ENCODE measurements at places on chromosomes 6 and 20.

DNA sequence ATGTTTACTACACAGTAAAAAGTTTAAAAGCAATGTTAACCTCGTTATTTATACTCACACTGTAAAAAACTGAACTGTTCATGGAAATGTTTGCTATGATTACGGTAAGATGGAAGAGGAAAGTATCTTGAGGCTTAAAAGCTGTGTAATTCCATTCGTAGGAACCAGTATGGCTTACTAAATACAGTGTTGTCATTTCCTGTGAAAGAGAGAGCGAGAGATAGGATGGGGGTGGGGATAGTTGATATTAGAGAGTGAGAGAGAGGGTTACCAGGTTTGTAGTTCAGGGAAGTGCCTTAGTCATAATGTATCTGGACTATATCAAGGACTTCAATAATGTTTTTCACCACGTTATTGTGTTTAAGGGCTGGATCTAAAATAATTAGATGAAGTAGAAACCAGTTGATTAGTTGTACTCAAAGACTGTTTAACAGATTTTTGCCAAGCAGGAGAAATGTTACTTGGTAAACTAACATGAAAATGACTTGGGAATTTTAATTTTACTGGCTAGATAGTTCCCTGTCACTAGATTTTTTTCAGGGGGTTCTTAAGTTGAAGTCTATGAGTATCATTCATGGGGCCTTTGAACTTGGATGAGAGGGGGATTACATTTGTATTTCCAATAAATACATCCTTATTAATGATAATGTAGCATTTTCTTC lies 30.4 kb downstream of the AFDN start:
- DNase-seq: no peak

DNA sequence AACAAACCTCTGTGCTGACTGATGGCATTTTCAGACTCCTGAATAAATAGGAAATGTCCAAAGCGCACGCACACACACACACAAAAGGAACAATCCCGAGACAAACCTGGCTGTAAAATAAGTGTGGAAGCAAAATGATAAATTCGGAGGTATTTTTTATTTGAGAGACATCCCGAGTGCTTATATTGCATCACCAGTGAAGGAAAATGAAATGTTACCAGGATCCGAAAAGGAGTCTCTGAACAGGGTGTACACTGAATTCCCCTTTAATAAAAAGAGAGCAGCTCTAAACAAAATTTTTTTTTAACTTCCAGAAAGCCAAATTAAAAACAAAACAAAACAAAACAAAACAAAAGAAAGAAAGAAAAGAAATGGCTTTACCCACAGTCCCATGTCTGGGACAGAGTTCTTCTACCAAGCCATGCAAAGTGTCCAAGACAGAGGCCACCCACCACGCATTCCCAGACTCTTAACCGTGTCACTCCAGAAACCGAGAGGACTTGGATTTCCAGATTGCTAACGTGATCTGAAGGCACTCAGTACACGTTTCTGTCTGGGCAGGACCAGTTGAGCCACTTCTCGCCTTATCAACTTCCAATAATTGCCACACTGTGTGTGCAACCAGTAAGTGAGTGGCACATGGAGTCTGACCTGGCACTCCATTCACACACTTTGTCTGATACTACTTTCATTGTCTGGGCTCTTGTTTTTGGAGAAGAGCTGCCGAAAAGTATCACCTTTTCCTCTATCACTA lies 817 bp downstream of the ME1 start:
- no peak for DNase-seq

DNA sequence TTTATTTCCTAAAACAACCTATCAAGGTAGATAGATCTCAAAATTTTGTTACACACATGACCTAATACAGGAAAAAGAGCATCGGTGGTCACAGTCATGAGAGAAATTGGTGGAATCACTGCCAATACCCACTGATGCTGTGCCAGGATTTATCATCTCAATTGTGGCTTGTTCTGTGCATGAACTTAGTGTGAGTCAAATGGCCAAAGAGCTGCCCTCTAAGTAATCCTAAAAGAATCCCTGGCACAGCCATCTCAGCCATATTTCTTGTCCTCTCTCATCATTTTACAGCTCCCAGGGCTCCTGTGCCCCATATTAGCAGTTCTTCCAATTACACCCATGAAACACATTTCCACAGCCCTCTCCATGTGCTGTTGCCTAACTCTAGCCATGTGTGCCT lies 6.1 kb downstream of the GSTA5 start:
- DNase-seq: no peak

DNA sequence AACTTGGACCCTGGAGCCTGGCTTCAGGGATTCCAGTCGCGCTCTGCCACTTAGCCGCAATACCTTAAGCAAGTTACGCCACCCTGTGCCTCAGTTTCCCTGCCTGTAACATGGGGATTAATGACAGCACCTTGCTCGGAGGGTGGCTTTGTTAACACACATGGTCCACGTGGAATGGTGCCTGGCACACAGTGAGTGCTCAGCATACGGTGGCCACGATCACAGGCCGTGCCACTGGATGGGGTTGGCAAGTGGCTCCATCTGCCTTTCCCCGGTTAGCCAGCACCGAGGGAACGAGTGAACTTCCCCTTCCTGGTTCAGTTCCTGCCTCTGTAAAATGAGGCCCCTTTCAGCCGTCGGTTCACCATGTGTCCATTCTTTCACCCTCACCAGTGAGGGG lies 17.2 kb downstream of the C6orf132 start:
- no peak for DNase-seq

DNA sequence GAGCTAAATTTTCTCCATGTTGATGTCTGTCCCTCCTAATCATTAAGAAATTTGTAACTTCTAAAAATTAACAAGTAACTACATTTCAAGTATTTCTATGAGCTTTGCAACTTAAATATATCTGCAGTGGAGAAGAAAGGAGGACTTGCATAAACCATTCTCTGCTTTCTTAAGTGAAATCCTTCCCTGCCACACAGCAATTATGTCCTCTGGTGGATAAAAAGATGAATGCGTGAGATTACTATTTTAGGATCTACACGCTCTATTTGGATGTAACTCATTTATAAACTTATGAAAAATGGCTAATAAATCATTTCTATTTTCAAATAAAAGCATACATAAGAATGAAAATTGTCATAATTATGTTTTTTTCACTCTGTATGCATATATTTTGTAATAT lies 338.0 kb upstream of the PTCHD4 start:
- DNase-seq: no peak

GRCh38 chr6:44531442-44532015 lies 144.0 kb downstream of the CDC5L start:
- DNase-seq: no peak

GRCh38 chr6:19835605-19836004 lies 1.6 kb upstream of the ID4 start:
- DNase-seq: no peak

DNA sequence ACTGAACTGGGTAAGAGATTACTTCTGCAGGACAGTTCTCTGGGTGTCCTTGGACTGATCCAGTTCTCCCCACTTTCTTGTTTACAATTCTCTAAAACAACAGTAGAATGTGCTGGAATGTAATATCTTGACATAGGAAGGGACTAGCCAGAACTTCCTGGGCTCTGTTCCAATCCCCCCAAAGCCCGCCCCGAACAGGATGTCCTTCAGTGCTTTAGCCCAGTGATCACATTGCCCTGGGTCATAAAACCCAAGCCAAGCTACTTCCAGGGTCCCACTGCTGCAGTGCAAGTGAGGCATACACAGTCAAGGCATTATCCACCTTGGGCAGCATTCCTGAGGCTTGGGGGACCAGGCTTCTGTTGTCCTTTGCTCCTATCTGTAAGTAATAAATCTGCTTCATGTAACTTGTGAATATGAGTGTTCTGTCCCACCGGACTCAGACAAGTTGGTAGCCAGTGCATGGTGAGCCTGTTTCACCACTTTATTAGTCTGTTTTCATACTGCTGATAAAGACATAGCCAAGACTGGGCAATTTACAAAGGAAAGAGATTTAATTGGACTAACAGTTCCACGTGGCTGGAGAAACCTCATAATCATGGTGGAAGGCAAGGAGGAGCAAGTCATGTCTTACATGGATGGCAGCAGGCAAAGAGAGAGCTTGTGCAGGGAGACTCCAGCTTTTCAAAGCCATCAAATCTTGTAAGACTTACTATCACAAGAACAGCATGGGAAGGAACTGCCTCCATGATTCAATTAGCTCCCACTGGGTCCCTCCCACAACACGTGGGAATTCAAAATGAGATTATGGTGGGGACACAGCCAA lies 23.5 kb downstream of the FITM2 start:
- no peak for DNase-seq

- DNase-seq: no peak
These were observed 48.3 kb upstream of the RNF24 start for GRCh38 chr20:4063631-4064030.

DNA sequence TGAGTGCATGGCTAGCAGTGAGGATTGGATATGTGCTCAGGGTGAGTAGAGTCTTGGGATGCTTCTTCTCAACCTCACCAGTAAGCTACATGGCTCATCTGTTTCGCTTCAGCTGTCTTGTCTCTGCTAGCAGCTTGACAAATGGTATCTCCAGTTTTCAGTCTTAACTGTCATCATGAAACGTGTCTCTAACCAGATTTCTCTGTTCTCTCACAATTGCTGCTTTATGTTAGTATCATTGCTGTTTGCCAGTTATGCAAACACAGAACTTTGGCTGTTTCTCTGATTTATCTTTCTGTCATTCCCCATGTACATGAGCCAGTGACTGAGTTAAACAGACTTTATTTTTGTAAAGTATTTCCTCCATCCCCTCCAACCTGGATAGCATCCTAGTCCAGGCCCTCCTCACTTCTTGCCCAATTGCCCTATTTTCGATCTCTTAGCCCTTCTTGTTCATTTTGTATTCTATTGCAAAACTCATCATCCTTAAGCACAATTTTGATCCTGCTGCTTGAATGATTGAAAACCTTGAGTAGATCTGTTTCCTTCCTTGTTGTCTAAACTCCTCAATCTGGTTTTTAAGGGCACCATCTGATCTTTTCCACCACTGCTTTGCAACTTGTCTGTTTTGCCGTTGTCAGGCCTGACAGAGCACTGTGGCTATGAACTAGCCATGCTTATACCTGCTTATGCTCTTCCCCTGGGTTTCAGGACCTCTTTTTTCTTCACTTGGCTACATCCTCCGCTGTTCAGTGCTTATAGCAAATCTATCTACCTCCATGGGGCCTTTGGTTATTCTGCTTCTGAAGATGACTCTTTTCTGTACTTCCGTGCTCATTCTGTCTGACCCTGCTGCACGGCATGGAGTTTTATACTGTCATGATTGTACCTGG lies 37.7 kb upstream of the ADIG start:
- DNase-seq: no peak

DNA sequence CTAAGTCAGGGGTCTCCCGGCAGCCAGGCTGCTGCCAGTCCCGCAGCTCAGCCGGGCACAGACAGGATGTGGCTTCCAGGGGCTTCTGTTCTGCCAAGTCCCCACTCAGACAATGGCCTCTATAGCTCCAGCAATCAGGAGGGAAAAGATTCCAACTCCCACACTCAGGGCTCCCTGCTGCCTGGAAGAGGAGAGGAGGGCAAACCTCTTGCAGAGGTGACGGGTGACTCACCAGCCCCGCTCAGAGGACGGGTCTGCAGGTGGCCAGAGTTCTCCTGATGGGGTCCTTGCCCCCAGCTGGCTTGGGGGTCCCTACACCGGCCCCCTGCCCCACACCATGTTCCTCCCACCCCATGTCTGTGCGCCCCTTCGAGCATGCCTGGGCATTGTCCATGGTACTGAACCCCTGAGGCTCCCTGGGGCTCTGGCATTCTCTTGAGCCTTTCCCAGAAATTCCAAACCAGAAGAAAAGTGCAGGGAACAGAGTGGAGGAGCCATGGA lies 32.6 kb downstream of the NTSR1 start:
- DNase-seq: no peak

- peak; percentile 34 for DNase-seq
These were observed at the start of gene FOXF2 for GRCh38 chr6:1389369-1390132. Gene FOXF2, plus strand, starts transcription at chr6:1389576. Its CDS starts 372 bp downstream, at chr6:1389948.

- no peak for DNase-seq
These were observed 50.1 kb upstream of the INSM1 start for GRCh38 chr20:20317621-20318364.

DNA sequence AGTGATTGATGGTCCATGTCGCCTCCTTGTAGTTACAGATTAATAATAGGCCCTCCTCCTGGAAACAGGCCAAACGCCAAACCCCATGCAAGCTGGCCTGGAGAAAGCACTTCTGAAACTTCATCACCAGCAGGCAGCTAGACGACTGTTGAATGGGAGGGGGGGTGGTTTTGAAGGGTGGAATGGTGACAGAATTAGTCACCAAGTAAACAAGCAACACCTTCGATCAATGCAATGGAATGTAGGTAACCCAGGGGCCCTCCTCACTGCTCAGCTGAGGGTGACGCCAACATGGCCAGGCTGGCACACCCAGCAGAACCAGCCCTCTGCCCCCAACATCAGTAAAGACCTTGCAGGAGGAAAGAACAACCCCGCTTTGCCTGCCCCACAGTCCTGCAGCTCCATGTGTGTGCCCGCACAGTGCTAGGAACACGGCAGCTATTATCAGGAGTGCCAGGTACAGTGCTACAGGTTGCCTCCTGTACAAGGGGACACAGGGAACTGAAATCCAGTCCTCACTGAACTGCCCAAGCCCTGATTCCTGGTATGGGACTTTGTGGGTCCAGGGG lies 2.7 kb downstream of the BCAS1 start:
- DNase-seq: peak; percentile 39

- DNase-seq: no peak
These were observed 685.4 kb downstream of the TENT5A start for GRCh38 chr6:81067057-81067456.

DNA sequence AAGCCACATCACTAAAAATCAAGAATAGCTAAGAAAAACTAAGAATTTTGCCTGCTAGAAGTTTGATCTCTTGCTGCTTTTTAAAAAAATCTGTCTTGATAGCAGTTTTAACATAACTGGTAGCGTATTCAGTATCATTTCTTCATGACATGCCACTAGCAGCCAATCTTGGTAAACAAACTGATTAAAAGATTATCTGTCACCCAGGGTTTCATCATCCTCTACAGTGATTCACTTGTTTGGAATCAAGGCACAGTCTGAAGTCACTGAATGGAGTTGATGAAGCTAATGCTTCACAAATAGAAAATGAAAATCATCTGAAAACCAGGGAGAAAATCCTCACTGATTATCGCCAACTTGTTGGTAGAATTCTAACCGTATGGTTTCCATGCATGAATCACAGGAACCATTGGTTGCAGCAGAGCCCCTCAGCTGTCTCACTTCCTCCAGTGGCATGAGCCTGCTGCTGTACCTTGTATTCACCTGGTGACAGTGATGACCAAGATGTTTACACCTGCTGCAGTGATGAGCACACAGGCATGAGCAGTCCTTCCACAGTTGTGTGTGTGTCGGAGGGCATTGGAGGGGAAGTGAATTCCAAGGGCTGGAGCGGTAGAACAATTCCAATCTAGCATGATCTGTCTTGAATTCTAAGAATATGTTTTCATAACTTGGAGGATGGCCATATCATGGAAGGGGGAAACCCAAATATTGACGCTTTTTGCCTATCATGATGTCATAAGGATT lies 275.0 kb downstream of the KHDC1L start:
- DNase-seq: no peak

DNA sequence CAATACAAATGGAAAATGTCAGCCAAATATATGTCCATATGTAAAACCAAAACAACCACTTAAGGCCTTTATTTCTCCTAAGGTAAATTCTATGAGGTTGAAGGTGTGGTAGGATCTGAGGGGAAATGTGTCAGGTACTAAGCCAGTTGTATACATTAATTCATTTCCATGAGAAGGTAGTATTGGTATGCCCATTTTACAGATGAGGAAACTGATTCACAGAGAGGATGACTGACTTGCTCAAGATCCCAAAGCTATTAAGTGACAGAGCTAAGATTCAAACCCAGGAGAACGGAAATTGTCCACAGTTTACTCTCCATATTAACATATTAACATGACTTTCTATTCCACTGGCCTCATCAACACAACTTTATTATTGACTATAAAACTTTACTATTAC lies 64.1 kb upstream of the MAP7 start:
- DNase-seq: no peak

- no peak for DNase-seq
These were observed 8.5 kb upstream of the UBD start for GRCh38 chr6:29567991-29568390.

All from NCI-H1105 (cell line).